ENCODE measurements at places on chromosomes 16 and 17. TPM values are rescaled to one million over a fixed set of nuclear protein-coding genes. Genes with fewer than 3 reads are reported as not detected.

Gene JPH3
- total RNA-seq = 0.40 TPM

Gene SDR42E1
- total RNA-seq = 13.5 TPM

Gene DCXR
- total RNA-seq = 93.1 TPM

DNA sequence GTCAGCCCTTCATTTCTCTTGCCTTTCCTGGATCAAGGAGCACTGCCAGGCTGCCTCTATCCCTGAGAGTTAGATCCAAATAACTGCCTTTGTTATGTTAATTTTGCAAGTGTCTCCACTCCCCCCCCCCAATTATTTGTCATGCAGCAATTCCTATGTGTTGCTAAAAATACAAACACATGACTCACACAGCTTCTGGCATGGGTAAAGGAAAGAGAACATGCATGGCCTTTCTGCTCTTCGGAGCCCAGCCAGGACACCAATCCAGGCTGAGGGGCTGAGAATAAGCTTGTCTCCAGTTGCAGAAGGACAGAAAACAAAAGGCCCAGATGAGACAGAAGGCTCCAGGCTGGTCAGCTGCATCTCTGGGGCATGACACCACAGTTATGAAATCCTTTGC lies 148.0 kb upstream of the TNRC6C start:
- DNase-seq = no peak

DNA sequence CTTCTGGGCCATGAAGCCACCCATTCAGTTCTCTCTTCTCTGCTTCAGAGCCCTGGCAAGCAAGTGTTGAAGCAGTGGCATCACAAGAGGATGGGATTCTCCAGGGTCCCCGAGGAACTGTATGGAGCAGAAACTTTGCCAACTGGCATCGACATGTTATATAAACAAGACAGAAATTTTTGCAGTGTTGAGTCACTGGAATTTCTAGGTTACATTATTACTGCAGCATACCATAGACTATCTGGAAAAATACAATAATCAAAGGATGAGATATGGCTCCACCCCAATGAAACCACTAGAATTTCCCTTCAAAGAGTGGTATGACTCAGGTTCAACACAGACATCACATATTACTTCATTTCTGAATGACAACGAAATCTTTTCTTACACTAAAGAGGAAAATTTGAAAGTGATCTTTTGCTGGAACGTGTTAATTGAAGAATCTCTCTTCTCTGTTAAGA lies 343.0 kb upstream of the DYNLRB2 start:
- DNase-seq = peak; percentile 43

- DNase-seq = no peak
These were observed 3.0 kb downstream of the ARHGDIA start for GRCh38 chr17:81867991-81868673.

DNA sequence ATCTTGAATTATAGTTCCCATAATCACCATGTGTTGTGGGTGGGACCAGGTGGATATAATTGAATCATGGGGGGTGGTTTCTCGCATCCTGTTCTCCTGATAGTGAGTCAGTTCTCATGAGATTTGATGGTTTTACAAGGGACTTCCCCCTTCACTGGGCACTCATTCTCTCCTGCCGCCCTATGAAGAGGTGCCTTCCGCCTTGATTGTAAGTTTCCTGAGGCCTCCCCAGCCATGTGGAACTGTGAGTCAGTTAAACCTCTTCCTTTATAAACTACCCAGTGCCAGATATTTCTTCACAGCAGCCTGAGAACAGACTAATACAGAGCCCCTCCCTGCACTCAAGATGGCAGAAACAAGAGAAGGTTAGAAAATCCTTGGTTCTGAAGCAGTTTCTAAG lies 26.4 kb downstream of the LDAF1 start:
- no peak for DNase-seq

- DNase-seq = peak; percentile 63
These were observed 181.9 kb downstream of the SNX29 start for GRCh38 chr16:12158428-12158827.

DNA sequence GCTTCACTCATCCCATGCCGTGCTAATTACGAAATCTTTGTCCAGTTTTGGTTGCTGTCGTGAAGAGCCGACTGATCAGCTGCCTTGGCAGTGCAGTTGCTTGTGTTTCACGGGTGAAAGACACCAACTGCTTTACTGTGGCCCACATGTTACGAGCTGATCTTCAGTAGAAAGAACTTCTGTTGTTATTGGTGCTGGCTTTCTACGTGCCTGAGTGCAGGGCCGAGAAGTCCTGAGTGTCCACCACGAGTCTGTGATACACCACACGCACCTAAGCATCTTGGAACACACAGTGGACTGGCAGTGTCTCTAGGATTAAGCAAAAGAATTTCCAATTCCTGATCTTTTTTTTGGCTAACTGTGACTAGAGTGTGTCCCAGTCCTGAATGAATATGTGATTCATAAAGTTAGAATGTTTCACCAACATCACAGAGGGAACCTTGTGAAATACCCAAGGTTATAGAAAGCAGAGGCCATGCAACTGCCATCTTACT lies 70.4 kb upstream of the CLEC18A start:
- no peak for DNase-seq

DNA sequence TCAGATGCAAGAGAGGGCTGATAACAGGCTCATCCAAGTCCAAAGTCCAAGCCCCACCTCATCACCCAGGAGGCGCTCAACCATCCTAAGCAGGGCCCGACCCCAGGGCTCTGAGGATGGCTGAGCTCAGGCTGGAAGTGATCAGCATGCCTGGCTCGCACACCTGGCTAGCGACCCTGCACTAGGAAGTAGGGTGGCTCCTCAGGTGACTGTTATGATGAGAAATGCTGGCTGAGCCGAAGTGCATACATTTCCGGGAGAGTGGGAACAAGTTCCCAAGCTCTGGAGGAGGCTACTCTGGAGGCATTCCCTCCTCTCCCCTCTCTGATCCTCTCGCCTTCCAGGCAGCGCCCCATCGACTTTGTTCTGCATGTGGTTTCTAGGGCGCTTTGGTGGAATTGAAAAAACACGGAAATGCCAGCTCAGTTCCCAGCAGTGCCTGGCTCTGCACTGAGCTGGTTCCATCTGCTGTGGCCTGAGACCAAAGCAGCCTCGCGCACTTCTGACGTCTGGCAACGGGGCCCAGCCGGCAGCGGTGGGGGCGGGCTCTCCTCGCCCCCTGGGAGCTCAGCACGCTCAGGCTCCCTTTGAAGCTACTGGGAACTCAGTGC lies 130.3 kb downstream of the IRF8 start:
- no peak for DNase-seq

- DNase-seq = no peak
These were observed 276.8 kb downstream of the SEC14L1 start for GRCh38 chr17:77417575-77417974.

DNA sequence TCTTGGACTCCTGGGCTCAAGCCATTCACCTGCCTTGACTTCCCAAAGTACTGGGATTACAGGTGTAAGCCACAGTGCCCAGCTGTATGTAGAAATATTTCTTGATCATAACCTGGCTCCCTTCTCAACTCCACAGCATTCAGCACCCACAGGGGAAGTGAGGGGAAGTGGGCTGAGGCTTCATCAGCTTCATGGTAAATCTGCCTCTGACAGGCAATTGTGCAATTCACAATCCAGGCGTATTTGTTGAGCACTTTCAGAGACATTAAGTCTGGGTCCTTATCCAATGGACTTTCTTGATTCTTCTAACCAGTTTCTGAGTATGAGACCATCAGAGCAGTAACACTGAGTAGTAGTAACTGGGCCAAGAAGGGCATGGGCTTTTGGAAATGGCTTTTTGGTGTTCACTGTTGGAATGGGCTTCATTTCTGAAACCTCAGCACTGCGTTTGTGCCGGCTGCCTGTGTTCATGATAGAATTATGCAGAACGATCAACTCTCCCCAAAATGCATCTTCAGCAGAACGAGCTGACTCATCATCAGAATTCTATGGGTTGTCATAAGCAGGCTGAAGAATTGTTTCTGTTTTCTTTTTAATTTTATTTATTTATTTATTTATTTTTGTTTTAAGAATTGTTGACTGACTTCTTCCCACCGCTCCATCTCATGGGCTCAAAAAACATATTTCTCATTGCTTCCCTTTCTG lies 28.9 kb downstream of the FAM20A start:
- no peak for DNase-seq

- no peak for DNase-seq
These were observed 42.0 kb downstream of the ADCY7 start for GRCh38 chr16:50308237-50308965.

DNA sequence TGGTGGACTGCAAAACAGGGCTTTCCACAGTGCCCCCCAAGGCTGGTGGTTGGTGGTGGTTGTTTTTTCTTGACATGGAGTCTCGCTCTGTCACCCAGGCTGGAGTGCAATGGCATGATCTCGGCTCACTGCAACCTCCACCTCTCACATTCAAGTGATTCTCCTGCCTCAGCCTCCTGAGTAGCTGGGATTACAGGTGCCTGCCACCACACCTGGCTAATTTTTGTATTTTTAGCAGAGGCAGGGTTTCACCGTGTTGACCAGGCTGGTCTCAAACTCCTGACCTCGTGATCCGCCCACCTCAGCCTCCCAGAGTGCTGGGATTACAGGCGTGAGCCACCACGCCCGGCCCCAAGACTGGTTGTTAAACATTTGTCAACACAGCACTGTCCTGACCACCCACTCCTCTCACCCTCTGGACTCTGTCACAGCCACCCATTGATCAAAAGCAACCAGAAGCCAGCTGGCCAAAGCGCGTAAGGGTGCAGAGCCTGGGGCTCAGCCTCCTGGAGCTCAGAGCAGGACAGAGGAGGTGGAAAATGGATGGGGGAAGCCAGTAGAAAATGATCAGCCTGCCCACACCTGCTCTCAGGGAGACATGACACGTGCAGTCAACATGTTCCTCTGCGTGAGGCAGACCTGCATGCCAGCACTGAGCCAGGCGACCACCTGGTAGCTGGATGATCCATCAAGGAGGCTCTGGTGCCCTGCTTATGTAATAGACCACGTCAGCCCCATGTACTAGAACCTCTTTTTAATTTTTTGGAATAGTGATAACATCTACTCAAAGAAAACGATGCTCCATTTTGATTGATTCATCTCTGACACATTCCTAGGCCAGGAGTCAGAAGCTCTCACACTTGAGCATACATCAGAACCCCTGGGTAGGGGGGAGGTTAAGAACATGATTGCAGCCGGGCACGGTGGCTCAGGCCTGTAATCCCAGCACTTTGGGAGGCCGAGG lies 14.8 kb upstream of the OSGIN1 start:
- DNase-seq = no peak

DNA sequence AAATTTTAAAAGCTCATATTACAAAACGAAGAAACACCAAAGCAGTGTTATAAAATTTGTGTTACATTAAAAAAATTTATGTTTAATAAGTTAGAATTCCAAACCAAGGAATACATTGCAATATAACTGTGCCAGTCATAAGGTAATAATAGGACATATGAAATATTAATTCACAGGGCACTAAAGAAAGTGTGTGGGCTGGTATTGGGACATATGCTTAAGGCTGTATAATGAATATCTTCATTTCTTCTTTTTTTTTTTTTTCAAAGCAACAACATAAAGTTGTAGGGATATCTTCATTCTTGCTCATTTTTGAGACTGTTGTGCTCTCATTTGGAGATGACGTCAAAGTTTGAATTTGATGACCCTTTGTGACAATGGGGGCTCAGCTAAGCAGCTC lies 17.5 kb upstream of the FBXO47 start:
- DNase-seq = no peak

DNA sequence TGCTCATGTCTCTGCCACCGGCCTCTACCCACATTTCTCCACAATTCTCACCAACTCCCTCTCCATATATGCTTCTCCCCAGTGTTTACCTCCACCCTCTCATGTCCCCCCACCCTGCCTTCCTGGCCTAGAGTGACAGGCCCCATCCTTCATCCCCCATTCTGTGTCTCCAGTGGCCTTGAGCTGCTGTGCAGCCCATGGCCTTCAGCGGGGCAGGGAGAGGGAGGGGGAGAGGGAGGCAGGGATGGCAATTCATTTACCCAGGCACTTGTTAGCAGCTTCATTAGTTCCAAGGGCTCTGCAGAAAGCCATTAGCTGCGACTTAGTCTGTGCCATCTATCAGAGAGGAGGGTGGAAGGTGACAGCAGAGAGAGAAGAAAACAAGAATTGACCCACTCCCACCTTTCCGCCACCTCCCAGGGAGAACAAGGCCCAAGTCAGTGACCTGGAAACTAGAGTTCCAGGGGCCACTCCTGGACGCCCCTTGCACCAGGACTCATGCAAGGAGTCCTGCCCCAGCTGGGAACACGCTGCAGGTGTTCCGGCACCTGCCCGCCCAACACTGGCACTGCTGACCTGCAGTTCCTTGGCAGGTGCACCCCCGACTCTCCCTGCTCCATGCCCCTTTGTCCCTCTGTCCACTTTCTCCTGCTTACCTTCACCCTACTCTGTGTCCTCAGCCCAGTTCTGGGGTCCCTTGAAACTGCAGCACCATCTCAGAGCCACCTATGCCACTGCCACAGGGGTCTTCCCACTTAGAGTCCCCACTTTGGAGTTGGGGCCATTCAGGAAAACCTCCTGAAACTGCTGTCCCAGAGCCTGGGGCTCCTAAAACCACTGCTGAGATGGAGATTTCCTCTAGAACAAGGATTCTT lies 23.5 kb upstream of the PYY start:
- DNase-seq = no peak

DNA sequence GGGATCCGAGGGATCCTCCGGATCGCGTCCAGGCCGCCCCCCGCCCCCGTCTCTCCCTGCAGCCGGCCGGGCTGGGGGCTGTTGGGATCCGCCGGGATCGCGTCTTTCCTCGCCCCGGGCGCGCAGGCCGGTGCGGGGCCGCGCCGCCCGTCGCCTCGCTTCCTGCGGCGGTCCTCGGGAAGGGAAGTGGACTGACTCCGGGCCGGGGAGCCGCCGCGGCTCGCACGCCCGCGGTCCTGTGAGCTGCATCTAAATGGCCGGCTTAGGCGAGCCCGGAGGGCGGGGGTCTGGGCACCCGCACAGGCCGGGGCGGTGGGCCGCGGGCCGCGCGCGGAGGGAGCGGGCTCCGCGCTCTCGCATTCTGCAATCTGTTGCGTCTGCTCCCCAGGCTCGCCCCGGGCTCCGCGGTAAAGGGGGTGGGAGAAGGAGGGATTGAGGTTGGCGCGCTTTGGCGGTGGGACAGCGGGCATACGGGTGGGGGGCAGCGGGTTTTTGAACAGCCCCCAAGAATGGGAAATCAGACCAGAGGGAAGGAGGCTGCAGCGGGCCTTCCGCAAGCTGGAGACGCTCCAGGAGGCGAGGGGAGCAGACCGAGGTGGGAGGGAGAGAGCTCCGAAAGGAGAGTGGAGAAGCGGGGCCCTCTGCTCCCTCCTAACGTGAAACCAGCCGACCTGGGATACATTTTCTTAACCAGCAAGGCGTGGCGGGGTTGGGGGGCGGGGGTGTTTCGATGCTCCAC lies 2.2 kb downstream of the TMEM132E start:
- no peak for DNase-seq

DNA sequence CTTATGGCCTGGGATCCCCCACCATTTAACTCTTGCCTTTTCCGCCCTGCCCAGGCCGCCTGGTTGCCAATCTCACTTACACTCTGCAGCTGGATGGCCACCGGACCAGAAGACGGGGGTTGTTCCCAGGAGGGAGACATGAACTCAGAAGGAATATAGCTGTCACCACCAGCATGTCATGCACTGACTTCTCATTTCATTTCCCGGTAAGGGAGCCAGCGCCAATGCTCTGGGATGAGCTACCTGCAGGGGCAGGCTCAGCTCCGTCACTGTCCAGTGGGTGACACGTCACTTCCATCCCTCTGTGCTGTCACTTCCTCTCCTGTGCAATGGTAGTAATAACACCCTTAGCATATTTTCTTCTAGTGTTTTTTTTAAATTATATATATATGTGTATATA lies 26.7 kb downstream of the ITGAL start:
- no peak for DNase-seq

- peak; percentile 38 for DNase-seq
These were observed 488.9 kb downstream of the SHISA9 start for GRCh38 chr16:13390093-13390985.

- no peak for DNase-seq
These were observed 155.6 kb upstream of the CNTNAP4 start for GRCh38 chr16:76121636-76122035.
